Heart left ventricle (tissue), 16 donors: ENCODE measurements at places on chromosomes 13 and 19.

- no peak overlapping the region for H3K27ac ChIP-seq
- no peaks in the 10 kb centered on the region for H3K27me3 ChIP-seq
- no peak overlapping the region for H3K4me3 ChIP-seq
- DNase-seq: no peak
- H3K4me1 ChIP-seq: no peaks in the 10 kb centered on the region
These were observed 201.5 kb upstream of the CSNK1A1L start for GRCh38 chr13:37306778-37307544.

- no peak overlapping the region for H3K27ac ChIP-seq
- no peaks in the 10 kb centered on the region for H3K4me1 ChIP-seq
- no peaks in the 10 kb centered on the region for H3K36me3 ChIP-seq
- DNase-seq: no peak
- H3K27me3 ChIP-seq: no peaks in the 10 kb centered on the region
These were observed 24.1 kb downstream of the PBX4 start for GRCh38 chr19:19594381-19594780.

DNA sequence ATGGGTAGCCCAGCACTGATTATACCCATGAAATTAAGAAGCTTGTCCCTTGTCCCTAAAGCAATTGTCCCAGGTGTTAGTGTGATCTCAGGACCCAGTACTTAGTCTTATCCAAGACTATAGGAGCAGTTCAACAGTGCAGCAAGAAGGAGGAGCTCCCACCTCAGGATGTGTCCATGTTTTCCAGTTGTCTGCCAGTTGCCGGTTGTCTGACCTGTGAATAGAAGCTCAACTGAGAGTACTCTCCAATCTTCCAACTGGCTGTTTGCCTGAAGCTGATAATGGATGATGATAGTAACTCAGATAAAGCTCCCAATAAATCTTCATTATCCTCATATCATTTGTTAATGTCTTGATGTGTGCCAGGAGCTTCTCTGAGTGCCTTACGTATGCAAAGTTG is 107.2 kb upstream of the HTR2A start:
- no peaks in the 10 kb centered on the region for H3K4me1 ChIP-seq
- no peak for DNase-seq
- no peak overlapping the region for H3K4me3 ChIP-seq
- H3K36me3 ChIP-seq: no peaks in the 10 kb centered on the region
- no peak overlapping the region for H3K27ac ChIP-seq
- H3K27me3 ChIP-seq: peaks cover 6% of the 10 kb centered on the region

DNA sequence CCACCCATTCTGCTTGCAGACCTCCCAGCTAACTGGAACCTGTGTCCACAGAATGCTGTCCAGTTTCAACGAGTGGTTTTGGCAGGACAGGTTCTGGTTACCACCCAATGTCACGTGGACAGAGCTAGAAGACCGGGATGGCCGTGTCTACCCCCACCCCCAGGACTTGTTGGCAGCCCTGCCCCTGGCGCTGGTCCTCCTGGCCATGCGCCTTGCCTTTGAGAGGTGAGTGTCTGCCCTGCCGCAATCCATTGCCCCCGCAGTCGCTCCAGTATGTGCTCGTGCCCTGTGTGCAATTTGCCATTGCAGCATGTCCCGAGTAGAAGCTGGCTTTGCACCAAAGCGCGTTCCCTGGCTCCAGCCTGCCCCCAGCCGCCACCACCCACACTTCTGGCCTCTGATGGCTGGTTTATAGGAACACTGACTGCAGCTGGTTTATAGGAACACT is 41.9 kb downstream of the CERS4 start:
- H3K27ac ChIP-seq: peak overlapping the region; percentile 44
- no peaks in the 10 kb centered on the region for H3K36me3 ChIP-seq
- H3K4me3 ChIP-seq: no peak overlapping the region

GRCh38 chr19:32232449-32232848 is 113.0 kb upstream of the ZNF507 start:
- no peak for DNase-seq
- peaks cover 6% of the 10 kb centered on the region for H3K27me3 ChIP-seq
- no peak overlapping the region for H3K4me3 ChIP-seq
- H3K36me3 ChIP-seq: no peaks in the 10 kb centered on the region

DNA sequence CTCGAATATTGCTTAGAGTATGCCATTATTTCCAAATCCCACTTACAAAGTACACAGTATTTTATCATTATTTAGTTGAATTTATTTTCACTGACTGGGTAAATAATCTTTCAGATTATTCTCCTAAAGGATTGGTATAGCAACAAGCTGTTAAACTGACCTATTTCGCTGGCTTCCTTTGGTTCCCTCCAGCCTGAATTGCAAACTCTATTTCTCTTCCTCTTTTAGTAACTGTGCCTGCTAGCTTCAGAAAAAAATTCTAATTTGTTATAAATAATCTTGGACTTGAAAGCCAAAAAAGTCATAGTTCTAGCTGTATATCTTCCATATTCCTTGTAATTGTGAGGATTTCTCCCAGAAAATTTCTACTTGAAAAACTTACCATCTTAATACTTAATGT is 15.0 kb upstream of the CCNA1 start:
- H3K27me3 ChIP-seq: peaks cover 8% of the 10 kb centered on the region
- no peak overlapping the region for H3K27ac ChIP-seq
- H3K36me3 ChIP-seq: no peaks in the 10 kb centered on the region
- no peak for DNase-seq
- peaks cover 3% of the 10 kb centered on the region for H3K4me1 ChIP-seq
- no peak overlapping the region for H3K4me3 ChIP-seq

DNA sequence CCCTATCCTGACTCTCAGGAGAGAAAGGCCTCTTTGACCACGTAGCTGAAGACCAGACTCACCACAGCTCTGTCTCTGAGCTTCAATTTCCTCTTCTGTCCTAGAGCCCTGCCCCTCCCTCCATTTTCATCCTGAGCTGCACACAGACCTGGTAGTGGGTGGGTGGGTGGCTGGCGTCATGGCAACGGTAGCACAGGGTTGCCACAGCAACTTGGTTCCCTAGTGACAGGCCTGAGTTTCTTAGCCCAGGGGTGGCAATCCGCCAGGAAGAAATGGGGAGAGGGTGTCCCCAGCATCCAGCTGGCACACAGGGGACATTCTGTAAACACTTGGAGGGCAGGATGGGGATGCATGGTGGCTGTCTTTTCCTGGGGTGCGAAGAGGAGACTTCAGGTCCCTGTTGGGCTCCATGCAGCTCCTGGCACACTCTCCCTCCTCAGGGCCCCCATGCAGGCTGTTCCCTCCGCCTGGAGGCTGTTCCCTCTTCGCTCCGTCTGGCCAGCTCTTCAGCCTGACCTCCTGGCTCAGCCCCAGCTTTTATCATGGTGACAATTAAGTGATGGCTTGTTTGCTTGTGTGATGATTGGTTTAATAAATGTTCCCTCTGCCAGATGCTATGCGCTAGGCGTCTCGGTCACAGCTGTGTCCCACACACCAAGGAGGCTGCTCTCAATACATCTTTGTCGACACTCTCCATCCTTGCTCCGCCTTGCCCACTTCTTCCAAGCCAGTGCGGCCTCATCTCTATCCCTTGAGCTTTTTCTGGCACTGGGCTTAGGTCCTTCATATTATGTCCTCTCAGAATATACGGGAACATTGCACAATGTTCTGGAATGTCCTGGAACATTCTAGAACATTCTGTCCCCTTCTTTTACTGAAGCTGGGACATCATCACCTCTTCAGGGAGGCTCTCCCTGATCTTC is 7.4 kb upstream of the KLHL26 start:
- DNase-seq: no peak
- H3K27me3 ChIP-seq: no peaks in the 10 kb centered on the region
- H3K4me3 ChIP-seq: no peak overlapping the region

DNA sequence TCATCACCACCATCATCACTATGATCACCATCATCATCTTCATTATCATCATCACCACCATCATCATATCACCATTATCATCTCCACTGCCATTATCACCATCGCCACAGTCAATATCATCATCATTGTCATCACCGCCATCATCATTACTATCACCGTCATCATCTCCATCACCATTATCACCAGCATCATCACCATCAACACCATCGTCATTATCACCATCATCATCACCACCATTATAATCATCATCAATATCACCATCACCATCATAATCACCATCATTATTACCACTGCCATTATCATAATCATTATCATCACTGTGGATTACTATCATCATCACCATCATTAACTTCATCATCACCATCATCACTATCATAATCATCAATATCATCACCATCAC is 17.3 kb upstream of the ARHGEF18 start:
- no peaks in the 10 kb centered on the region for H3K36me3 ChIP-seq
- H3K27me3 ChIP-seq: no peaks in the 10 kb centered on the region
- H3K27ac ChIP-seq: no peak overlapping the region
- H3K4me3 ChIP-seq: no peak overlapping the region
- DNase-seq: no peak
- H3K4me1 ChIP-seq: peaks cover 11% of the 10 kb centered on the region

- no peaks in the 10 kb centered on the region for H3K4me1 ChIP-seq
- no peak for DNase-seq
- no peak overlapping the region for H3K27ac ChIP-seq
- peaks cover 13% of the 10 kb centered on the region for H3K27me3 ChIP-seq
These were observed 2.2 kb downstream of the GPR32 start for GRCh38 chr19:50772476-50772875.

DNA sequence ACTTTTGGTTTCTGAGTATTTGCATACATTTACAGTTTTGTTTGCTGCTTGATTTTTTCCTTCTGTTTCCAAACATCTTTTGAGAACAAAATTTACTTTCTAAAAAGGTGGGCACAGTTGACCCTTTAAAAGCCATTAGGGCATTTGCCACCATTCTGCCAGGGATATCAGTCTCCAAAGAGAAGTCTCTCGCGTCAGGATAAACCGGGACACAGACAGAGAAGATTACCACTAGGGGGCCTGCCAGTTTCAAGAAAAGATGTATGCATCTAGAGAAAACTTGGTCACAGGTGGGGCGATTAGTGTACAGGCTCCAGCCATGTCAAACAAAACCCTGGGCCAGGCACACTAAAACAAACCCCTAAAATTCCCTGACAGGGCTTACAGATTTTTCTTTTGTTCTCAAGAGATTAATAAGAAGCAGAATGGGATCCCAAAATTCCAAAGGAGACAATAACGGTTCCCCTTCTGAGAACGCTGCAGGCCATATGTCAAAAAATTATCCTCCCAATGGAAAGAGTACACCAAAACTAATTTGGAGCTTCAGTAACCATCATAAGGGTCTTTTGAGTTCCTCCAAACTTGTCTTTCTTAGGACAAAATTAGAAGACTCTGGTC is 10.7 kb upstream of the PABPC3 start:
- no peak for DNase-seq
- peaks cover 5% of the 10 kb centered on the region for H3K27me3 ChIP-seq
- H3K36me3 ChIP-seq: no peaks in the 10 kb centered on the region
- no peaks in the 10 kb centered on the region for H3K4me1 ChIP-seq

- H3K27me3 ChIP-seq: no peaks in the 10 kb centered on the region
- peaks cover 6% of the 10 kb centered on the region for H3K4me1 ChIP-seq
- no peaks in the 10 kb centered on the region for H3K36me3 ChIP-seq
- H3K4me3 ChIP-seq: no peak overlapping the region
These were observed 94.5 kb downstream of the GNG7 start for GRCh38 chr19:2607712-2608601.

GRCh38 chr19:18319591-18320135 is 3.2 kb downstream of the LSM4 start:
- H3K27me3 ChIP-seq: no peaks in the 10 kb centered on the region
- no peak for DNase-seq
- peak overlapping the region; percentile 80 for H3K27ac ChIP-seq
- no peaks in the 10 kb centered on the region for H3K36me3 ChIP-seq
- H3K4me3 ChIP-seq: no peak overlapping the region

GRCh38 chr13:79935121-79935520 is 405.8 kb downstream of the SPRY2 start:
- no peak for DNase-seq
- H3K36me3 ChIP-seq: no peaks in the 10 kb centered on the region
- H3K4me3 ChIP-seq: no peak overlapping the region
- H3K4me1 ChIP-seq: no peaks in the 10 kb centered on the region
- no peaks in the 10 kb centered on the region for H3K27me3 ChIP-seq

DNA sequence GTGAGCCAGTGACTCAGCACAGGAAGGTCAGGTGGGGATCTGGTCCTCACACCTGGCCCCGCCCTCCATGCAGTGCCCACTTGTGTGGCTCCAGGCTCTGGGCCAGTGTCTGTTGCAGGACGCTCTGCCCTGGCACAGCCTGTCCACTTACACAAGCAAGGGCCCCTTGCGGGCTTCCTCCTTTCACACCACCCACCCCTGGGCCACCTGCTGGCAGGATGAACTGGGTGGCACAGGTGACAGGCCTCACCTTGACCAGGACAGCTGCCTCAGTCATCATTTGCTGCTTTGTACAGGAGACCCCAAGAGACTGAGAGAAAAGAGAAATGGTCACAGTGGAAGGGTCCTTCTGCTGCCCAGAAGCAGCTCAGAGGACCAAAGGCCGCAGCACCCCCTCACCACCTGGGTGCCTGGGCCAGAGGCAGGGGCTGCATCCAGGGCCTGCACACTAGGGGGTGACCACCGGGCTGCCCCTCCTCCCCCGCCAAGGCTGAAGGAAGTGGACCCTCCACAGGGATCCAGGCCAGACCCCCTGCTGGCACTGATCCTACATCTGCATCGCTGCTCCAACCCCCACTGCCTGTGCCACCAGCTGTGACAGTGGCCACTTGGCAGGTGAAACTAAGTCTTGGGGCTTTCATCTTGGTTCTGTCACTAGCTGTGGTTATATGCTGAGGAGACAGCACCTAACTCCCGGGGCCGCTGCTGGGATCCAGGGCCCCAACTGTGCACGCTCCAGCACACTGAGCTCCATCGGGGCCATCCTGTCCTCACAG is 110.3 kb downstream of the TUBA3C start:
- no peak overlapping the region for H3K4me3 ChIP-seq
- H3K4me1 ChIP-seq: no peaks in the 10 kb centered on the region
- no peak for DNase-seq
- no peak overlapping the region for H3K27ac ChIP-seq

GRCh38 chr19:35224681-35225571 is 3.6 kb downstream of the FAM187B start:
- H3K27ac ChIP-seq: no peak overlapping the region
- no peak overlapping the region for H3K4me3 ChIP-seq
- DNase-seq: no peak
- H3K36me3 ChIP-seq: no peaks in the 10 kb centered on the region
- no peaks in the 10 kb centered on the region for H3K27me3 ChIP-seq
- H3K4me1 ChIP-seq: peaks cover 4% of the 10 kb centered on the region

DNA sequence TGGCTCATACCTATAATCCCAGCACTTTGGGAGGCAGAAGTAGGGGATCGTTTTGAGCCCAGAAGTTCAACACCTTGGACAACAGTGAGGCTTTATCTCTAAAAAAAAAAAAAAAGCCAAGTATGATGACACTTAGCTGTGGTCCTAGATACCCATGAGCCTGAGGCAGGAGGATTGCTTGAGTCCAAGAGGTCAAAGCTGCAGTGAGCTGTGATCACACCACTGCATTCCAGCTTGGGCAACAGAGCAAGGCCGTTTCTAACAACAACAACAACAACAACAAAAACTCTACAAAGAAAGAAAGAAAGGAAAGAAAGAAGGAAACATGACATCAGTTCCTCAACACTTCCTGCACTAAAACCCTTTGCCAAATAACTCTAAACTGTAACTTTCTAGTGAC is 265.1 kb upstream of the DACH1 start:
- DNase-seq: no peak
- no peaks in the 10 kb centered on the region for H3K27me3 ChIP-seq
- no peaks in the 10 kb centered on the region for H3K36me3 ChIP-seq
- H3K4me1 ChIP-seq: no peaks in the 10 kb centered on the region
- no peak overlapping the region for H3K27ac ChIP-seq

GRCh38 chr19:10251792-10252694 is at the start of gene MRPL4:
MRPL4 (plus strand) TSS chr19:10252214; CDS start chr19:10252254, 40 bp downstream.
- H3K27ac ChIP-seq: peak within 1 kb of the TSS; percentile 87
- peak; percentile 98 for DNase-seq
- peaks cover 17% of the 10 kb centered on the region for H3K4me1 ChIP-seq
- no peaks in the 10 kb centered on the region for H3K27me3 ChIP-seq

GRCh38 chr13:71306821-71307220 is 560.2 kb downstream of the DACH1 start:
- no peaks in the 10 kb centered on the region for H3K4me1 ChIP-seq
- no peak overlapping the region for H3K4me3 ChIP-seq
- no peaks in the 10 kb centered on the region for H3K36me3 ChIP-seq
- no peak overlapping the region for H3K27ac ChIP-seq
- no peak for DNase-seq
